CD4-positive, alpha-beta T cell treated with Interleukin-17A for 1 hour (primary cell): ENCODE measurements at places on chromosomes 12 and 14.
A peak's percentile ranks its signal among the peaks of the same experiment; 100 is the strongest.

GRCh38 chr12:101954113-101954512, 76.7 kb downstream of the DRAM1 start:
- no peak for DNase-seq

GRCh38 chr14:75088566-75089373, 19.3 kb downstream of the ZC2HC1C start:
- DNase-seq = peak; percentile 67

DNA sequence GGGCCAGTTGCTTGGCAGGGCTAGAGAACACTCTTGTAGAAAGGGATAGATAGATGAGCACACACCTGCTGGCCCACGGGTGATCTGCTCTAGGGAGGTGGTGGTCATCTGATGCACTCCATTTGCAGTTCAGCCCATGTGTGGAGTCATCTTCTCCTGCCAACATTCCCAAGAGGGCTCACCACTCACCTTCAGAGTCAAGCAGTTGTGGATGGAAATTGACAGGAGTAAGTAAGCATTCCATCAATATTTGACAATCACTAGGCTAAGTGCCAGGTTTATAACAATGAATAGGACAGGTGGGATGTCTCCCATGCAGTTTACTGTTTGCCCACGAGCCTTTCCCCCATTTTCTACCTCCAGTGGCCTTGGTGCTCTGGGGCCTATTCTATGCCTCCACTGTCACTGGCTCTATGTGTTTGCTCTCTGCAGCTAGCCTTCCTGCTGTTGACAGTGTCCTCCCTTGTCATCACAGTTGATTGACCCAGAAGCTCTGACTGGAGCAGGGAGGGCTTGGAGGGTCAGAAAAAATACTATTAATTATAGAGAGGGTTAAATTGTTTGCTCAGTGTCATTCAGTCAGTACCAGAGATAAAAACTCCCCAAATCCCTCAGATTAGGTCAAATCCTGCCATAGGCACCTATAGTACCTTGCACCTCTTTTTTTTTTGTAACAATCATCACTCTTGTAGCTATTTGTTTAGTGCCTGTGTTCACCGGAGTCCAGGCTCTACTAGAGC, 134.6 kb upstream of the PZP start:
- DNase-seq = no peak

GRCh38 chr12:100539202-100539601, 34.3 kb upstream of the GAS2L3 start:
- DNase-seq = no peak

DNA sequence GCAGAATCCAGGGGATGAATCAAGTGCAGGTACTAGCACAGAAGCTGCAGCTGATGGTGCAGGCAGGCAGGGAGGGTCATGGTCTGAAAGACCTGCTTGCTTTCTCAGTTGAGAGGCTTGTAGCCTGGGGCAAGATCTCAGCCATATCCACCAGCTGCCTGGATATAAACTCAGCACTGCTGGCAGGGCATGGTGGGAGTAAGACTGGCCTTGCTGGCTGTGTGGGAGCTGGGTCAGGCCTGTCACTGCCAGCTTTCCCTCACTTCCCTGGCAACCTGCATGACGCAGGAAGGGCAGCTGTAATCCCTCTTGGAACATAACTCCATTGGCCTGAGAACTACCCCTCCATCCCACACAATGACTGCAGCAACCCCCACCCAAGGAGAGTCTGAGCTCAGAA, 230.1 kb downstream of the ANO6 start:
- no peak for DNase-seq

- DNase-seq = peak; percentile 40
These were observed 34.8 kb downstream of the HIGD1C start for GRCh38 chr12:50986966-50987737.

- no peak for DNase-seq
These were observed 1.9 kb downstream of the MYO1A start for GRCh38 chr12:57047981-57048380.

DNA sequence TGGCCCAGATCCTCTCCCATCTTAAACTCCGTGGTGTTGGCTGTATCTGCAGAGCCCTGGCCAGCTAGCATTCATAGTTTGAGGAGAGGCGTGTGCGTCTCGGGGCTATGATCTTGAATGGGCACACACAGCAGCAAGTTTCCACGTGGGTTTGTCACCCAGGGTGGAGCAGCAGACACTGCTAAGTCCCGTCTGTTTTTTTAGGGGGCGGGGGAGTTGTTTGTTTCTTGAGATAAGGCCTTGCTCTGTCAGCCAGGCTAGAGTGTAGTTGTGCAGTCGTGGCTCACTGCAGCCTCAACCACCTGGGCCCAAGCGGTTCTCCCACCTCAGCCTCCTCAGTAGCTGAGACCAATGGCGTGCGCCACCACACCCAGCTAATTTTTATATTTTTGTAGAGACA, 20.1 kb upstream of the TEX22 start:
- DNase-seq = no peak

DNA sequence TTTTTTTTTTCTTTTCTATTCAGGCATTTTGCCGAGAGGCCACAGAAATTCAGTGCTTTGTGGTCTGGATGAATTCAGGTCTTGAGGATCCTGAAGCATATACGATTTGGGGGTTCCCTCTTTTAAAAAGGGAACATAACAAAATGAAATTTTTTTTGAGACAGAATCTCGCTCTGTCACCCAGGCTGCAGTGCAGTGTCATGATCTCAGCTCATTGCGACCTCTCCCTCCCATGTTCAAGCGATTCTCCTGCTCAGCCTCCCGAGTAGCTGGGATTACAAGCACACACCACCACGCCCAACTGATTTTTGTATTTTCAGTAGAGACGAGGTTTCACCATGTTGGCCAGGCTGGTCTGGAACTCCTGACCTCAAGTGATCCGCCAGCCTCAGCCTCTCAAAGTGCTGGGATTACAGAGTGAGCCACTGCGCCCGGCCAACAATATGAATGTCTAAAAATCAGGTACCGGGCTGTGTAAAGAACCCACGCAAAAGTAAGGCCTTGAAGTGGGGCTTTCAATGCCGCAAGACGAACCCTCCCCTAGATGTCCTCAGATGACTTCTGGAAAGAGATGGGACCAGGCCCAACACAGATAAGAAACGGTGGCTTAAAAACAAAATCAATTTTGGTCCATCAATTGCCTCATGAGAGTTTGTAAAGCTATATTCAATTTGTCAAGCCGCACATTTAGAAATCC, 30.0 kb downstream of the TESC start:
- no peak for DNase-seq

DNA sequence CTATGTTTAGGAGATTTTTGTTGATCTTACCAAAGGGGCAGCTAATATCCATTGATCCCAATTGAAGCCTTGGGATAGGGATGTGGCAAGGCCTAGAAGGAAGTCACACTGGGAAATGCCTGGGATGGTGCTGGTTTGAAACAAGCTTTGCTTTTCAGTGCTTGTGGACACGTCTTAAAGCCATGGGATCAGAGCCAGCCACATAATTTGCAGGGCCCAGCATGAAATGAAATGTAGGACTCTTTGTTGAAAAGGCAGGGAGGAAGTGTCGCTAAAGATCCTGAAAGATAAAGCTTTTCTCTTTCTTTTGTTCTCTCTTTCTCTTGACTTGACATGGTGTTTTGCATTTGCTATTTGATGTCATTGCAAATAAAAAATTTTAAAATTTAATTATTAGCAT, 5.0 kb downstream of the TTC9 start:
- DNase-seq = peak; percentile 25

DNA sequence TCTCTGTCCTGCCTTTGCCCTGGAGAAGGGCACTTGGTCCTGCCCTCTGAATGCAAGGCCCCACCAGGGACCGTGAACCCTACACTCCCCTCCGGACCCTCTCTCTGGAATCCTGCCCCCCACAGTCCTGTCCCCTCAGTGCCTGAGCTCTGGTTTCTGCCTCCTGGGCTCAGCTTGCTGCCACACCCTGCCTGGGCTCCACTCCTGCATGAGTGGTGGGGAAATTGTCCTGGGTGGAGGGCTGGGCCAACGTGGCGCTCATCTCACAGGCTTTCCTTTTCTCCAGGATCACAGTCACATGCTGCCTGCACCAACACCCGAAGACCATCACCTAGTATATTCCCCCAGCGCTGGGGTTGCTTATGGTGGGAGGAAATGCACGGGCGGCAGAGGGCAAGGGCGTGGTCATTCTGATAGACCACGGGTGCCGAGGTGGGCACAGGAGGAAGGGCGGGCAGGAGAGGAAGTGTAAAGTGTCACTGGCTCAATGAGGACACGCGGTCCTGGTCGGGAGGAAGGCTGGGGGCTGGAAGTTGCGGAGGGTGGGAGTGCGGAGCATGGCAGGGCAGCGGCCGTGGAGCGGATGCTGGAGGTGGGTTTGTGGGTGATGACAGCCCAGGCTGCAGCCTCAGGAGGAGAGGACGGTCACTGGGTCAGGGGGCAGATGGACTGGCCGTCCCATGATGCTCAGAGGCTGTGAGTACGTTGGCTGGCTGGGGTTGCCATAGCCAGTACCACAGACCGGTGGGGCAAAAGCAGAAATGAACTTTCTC, 99.5 kb downstream of the KIF26A start:
- no peak for DNase-seq

DNA sequence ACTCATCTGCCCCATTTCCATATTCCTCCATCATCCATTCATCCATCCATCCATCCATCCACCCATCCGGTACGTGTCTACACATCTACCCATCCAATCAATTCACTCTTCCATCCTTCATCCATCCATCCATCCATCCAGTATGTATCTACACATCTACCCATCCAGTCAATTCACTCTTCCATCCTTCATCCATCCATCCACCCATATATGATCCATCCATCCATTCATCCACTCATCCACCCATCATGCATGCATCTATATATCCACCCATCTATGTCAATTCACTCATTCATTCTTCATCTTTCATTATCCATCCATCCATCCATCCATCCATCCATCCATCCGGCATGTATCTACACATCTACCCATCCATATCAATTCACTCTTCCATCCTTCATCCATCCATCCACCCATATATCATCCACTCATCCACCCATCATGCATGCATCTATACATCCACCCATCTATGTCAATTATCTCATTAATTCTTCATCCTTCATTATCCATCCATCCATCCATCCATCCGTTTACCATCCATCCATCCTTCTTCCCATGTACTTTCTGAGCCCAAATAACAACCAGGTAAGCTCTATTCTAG, 108.6 kb upstream of the NOS1 start:
- DNase-seq = no peak

GRCh38 chr12:80041692-80042091, 57.6 kb upstream of the OTOGL start:
- no peak for DNase-seq

- DNase-seq = peak; percentile 19
These were observed 177.0 kb upstream of the PRMT8 start for GRCh38 chr12:3313675-3314663.

GRCh38 chr12:48988030-48988649, 10.0 kb downstream of the WNT1 start:
- peak; percentile 78 for DNase-seq

DNA sequence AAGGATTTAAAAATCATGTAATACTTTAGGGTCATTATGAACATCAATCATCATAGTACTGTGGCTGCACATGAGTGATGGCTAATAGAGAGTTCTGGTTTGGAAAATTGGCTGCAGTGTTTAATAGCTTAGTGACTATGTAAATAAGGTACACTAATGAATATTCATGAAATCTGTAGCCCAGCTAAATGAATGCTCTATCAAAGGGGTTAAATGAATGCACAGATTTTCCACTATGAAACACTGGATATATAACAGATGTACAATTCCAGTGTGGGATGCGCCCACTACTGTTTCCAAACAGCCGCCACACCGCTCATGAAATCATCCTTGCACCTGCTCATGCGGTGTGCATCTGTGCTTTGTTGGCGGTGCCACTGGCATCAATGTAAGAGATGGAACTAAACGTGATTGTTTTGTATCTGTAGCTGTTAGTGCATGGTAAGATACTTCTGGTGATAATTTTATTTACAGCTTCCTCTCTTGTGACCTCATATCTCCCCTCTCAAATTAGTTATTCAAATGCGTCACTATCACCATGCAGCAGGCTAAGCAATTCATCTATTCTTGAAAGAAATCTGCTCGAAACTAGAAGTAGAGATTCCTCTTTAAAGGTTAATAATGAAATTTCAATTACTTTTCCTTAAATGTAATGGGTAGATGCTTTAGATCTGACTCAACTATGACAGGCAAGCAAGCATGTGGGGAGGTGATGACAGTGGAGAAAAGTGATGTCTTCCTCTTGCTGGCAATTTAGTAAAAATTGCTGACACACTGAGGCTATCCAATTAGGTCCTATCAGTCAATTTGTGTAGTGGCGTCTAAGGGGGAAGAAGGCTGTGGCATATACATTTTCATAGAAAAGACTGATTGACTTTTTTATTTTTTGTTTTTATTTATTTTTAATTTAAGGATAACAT, 433.6 kb downstream of the AEBP2 start:
- DNase-seq = no peak

DNA sequence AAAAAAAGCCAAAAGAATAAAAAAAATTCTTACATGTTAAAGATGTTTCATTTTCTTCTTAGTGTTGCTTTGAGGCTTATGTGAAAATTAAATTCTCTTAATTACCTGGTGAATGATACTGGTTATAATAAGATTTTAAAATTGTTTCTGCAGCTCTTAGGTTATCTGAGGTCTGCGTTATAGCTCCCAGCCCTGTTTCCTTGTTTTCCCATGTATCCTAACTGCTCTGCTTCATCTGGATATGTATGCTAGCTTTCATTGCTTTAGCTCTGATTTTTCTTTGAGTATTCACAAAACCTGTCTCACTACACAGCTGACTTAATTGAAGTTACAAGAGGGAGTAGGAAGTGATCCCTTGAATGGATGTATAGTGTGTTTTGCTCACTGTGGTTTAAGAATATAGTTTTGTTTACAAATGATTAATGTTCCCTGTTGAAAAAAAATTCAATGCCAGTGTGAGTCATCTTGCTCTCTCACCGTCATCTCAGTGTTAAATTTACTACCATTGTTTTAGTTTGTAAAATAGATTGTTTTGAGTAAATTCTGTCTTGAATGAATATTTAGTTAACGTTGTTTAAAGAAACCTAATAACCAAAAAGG, 26.8 kb downstream of the CPSF6 start:
- no peak for DNase-seq

GRCh38 chr12:89893972-89894706, 185.5 kb upstream of the ATP2B1 start:
- DNase-seq = no peak
